Fibroblast of skin of scalp (primary cell): ENCODE measurements at places on chromosomes 12 and 14.

DNA sequence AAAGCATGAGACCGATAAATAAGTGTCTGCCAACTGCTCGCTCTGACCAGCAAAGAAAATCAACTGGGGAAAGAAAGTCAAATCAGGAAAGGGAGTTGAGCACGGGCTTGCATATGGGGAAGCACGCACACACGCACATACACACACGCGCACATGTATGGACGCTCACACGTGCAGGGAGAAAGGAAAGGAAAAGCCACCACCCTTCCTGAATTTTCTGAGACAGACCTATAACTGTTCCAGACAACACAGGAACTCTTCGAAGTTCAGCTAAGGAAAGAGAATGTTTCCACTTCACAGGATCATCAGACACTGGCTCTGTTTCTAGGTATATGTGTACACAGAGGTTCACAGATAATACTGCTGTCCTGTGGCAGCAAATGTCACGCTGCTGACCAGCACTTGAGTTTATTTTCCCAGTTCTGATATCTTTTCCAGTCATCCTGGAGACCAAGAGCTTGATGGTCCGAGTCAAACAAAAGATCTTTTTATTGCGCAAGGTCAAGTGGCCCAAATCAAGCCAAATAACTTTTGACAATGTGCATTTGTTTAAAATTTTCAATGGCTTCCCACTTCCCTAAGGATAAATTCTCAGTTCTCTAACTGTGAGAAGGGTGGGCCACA is 82.1 kb upstream of the TMCC3 start:
- DNase-seq, result no peak

DNA sequence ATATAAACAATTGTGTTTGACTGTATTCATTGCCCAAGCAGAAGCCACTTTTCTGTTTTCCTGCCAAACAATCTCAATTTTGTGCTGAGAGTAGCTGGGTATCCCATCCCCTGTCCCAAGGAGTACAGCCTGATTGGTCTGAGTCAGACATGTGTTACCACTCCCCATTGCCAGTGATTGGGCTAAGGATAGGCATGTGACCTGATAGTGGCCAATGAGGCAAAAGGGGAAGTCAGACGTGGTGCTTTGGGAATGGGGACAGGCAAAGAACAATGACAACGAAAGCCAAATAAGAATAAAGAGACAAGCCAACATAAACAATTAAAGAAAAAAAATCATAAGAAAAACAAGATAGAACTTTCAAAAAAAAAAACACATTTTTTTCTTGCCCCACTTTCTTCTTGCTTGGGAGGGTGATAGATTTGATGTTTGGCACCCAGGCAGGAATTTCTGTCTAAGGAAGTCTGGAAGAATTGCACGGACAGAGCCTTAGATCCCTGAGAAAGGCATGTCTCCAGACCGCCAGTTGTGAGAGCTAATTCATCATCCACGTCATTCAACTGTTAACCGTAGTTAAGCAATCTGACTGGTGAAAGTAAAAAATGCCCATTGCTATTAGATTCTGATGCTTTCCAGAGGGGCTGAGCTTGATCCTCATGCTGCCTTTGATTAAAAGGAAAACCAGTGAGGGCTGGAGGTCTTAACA is 626.6 kb upstream of the TMEM132C start:
- peak; percentile 94 for DNase-seq

DNA sequence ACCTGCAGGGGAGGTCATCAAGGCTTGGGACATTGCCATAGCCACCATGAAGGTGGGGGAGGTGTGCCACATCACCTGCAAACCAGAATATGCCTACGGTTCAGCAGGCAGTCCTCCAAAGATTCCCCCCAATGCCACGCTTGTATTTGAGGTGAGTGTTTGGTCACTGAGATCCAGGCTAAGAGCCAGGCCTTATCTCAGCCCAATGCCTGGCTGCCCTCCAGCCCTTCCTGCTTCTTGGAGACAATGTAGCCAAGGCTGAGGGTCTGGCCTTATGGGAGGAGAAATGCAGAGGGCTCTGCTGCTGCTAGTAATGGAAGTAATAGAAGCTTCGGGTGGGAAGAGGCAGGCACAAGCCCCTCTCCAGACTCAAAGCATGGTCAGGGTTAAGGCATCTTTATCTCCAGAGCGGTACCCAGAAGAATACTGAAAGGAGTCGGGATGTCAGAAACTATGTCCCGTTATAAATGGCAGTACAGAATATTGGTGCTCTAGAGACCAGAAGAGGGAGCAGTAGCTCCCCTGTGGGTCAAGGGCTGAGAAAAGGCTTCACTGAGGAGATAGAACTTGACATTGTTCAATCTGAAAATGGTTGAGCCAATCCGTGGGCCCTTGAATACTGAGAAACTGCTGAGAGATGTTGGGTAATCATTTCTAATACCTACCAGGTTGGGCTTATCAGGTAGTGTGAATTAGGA is 3.1 kb downstream of the FKBP4 start:
- no peak for DNase-seq

DNA sequence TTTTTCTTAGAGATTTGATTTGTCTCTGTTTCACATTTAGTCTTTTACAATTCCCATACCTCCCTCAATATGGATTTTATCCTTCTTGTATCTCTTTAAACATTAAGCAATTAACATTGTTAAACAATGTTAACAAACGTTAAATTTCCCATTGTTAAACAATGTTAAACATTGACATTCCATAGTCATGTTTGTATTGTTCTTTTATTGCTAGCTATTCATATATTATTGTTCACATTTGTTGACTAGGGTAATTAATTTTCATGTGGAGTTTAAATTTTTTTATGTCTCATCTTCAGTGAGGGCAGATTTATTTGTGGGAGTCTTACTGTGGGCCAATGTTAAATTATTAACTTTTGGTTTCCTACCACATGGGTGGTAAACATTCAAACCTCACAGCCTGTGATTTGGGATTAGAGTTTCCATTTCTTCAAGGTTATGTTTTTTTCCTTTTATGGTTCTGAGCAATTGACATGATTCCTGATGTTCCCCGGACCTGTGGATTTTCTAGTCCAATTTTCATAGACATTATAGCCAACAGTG is 294.3 kb downstream of the ALG10B start:
- no peak for DNase-seq

GRCh38 chr12:1611803-1612572 is 17.0 kb upstream of the WNT5B start:
- peak; percentile 78 for DNase-seq

GRCh38 chr14:86086962-86087361 is 557.0 kb downstream of the FLRT2 start:
- DNase-seq, result no peak

DNA sequence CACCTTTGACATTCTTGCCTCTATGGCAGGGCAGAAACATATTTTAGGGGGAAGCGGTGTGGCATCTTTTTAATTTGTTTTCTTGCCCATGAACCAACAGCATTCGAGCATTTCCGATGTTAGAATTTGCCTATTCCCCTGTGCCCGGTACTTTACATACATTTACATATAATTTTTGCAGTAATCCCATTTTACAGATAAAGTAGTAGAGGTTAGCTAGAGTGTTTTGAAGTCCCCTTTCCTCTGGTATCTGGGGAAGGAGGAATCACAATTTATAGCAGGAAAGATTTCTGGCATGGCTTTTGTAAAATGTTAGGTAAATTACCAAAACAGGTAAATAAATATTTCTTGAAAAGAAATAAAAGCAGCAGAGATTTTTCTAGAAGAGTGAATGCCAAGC is 1.6 kb downstream of the BORCS5 start:
- no peak for DNase-seq

GRCh38 chr12:102394200-102394599 is 86.2 kb downstream of the IGF1 start:
- DNase-seq, result no peak

DNA sequence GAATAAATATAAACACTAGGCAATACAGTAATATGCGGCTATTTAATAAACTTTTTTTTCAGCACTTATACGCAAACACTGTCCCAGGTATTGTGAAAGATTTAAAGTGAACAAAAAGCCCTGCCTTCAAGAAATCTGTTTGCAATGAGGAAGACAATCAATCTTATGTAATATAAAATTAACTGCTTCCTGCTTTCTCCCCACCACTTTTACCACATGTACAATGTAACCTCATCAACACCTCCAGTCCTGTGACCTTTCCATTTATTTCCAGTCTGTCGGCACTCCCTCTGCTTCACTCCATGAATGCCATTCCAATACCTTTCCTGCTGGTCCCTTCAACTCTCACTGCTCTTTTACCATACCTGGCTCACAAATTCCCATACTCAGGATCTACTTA is 10.5 kb downstream of the SNX6 start:
- no peak for DNase-seq

GRCh38 chr12:14873440-14874185 is 12.0 kb downstream of the MGP start:
- DNase-seq, result no peak
